Activated CD8-positive, alpha-beta memory T cell treated with anti-CD3 and anti-CD28 coated beads, Interleukin-2, amount 50 U/mL, for 4 hours (primary cell): ENCODE measurements at places on chromosomes 7 and 10.

- DNase-seq: no peak
Observed at GRCh38 chr7:125033506-125033905, 103.9 kb upstream of the POT1 start.

- no peak for DNase-seq
Observed at GRCh38 chr7:76272851-76273497, 29.5 kb upstream of the HSPB1 start.

- DNase-seq: no peak
Observed at GRCh38 chr10:63522277-63522687, 1.1 kb downstream of the REEP3 start.

GRCh38 chr7:112442210-112442609 is 8.1 kb upstream of the IFRD1 start:
- no peak for DNase-seq

- no peak for DNase-seq
Observed at GRCh38 chr7:142357953-142358520, 100.2 kb upstream of the PRSS58 start.

DNA sequence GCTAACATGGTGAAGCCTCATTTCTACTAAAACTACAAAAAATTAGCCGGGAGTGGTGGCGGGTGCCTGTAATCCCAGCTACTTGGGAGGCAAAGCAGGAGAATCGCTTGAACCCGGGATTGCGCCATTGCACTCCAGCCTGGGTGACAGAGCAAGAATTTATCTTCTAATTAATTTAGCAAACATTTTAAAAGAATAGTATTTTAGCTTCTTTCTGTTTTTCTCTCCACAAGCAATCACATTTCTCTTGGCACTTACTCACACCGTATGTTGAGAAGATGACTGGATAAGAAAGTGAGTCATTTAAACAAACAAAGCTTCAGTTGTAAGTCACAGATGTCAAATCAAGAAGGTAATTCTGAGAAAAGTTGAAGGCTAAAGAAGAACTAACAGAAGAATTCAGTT is 264.0 kb downstream of the ARL4A start:
- no peak for DNase-seq

GRCh38 chr7:24959735-24960485 is 20.1 kb downstream of the OSBPL3 start:
- DNase-seq: no peak

- no peak for DNase-seq
Observed at GRCh38 chr10:70066190-70066589, 13.5 kb downstream of the MACROH2A2 start.

- DNase-seq: no peak
Observed at GRCh38 chr7:24656608-24657007, 83.4 kb downstream of the PALS2 start.

GRCh38 chr7:99191869-99192596 is 15.9 kb downstream of the KPNA7 start:
- DNase-seq: no peak

- no peak for DNase-seq
Observed at GRCh38 chr7:121336579-121336978, 7.8 kb downstream of the WNT16 start.

DNA sequence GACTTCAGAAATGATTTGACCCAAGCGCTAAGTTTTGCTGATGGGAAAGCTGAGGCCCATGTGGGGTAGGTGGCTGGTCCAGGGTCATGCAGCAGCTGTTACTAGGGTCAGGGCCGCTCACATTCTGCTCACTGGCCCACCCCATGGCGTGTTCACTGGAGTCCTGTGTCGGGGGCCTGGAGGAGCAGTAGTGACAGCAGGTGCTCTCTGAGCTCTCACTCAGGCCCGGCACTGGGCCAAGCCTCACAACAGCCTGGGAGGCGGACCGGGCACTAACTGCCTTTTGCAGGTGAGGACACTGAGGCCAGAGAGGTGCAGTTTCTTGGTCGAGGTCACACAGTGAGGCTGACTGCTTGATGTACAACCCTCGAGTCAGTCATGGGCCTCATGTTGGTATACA is 82.7 kb downstream of the GLRX3 start:
- no peak for DNase-seq

- DNase-seq: no peak
Observed at GRCh38 chr10:15227611-15228372, 59.3 kb upstream of the NMT2 start.

- DNase-seq: no peak
Observed at GRCh38 chr7:118202061-118202460, 18.1 kb downstream of the LSM8 start.

DNA sequence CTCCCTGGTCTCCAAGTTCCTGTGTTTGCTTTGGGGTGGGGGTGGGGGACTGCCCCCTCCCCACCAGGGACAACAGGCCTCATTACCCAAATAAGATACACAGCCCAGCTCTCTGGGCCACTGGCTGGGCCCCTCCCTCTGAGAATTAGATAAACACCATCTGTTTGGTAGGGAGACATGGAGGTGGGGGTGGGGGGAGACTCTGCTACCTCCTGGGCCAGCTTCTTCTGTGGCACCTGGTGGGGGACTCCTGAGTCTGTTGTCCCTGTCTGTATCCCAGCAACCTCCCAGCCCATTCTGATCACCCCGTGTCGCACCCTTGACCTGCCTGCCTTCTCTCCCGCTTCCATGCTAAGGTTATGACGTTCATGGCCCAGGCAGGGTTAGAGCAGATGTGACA is 5.8 kb downstream of the MLXIPL start:
- DNase-seq: no peak

DNA sequence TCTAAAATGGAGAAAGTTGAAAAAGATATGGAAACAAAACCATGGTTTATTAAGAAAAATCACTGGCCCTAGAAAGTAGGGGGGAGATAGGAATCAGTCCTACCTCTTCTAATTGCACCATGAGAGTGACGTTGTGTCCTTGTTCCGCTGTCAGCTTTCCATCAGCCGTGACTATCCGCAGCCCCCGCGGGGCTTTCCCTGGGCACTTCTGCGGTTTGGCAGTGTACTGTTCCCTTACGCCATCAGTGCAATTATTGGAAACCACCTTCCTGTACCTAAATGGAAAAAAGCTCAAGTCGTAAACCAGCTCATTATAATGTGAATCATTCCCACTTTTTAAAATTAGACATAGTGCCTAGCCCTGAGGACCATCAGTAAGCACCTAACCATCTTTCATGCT is 512.2 kb downstream of the SORCS1 start:
- no peak for DNase-seq

DNA sequence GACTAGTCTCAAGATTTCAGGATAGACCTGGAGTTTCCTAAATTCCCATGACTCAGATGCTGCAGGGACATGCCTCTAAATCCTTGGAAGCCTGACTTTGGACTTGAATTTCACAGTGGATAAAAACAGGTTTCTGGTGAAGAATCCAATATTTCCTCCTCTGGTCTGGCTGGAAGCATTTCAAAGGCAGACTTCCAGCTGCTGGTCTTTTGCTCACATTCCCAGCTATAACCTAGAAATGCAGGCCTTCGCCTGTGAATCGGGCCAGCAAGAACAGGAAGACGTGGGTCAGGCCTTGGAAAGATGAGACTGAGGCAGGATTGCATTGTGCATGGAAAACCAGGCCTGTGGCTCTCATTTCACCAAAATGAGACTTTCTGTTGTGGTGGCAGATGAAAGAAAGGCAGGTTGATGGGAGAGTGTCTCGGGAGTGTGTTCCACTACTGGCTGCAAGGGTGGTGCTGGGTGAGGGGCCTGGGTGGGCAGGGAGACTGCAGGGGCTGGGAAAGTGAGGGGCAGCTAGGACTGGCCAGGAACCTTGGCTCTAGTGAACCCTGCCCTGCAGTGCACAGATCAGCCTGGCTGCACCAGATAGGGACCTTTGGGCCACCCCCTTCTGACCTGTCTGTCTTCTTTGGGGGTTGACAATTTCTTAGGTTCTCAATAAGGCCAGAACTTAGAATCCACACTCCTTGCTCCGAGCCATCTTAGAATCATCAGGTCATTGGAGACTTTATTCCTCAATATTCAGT is 488.8 kb upstream of the MKI67 start:
- no peak for DNase-seq

GRCh38 chr10:13717936-13718772 is 131.4 kb downstream of the PRPF18 start:
- peak; percentile 21 for DNase-seq

DNA sequence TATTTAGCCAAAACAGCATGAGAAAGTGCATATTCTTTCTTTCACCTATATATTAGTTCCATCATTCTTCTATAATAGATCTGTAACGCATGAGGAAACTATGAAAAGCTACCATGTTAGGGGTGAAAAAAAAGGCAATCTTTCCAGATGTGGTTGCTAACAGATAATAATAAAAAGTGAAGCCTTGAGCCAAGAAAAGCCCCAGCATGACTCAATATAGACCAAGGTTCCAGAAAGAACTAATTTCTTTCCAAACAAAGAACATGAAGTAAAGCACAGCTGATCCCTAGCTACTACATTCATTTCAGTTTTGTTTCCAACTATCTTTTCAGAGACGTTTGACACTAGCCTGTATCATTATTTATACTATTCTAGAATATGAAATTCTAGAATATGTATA is 16.4 kb downstream of the ARL4A start:
- DNase-seq: no peak

DNA sequence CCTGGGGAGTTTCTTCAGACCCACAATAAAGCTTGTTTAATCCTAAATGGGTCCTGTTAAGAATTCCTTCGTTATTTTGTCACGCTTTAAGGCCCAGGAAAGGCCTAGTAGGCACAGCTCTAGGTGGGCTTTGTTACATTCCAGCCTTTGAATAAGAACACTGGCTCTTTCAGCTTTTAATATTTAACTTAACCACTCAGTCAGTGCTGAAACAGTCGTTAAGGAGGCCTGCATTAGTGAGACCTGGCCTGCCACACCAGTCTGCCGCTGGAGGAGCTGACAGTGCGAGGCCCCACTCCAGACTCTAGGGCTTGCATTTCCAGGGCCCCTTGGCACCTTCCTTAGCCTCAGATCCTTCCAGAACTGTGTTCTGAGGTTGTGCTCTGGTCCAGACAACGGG is 351.4 kb downstream of the GLRX3 start:
- no peak for DNase-seq

DNA sequence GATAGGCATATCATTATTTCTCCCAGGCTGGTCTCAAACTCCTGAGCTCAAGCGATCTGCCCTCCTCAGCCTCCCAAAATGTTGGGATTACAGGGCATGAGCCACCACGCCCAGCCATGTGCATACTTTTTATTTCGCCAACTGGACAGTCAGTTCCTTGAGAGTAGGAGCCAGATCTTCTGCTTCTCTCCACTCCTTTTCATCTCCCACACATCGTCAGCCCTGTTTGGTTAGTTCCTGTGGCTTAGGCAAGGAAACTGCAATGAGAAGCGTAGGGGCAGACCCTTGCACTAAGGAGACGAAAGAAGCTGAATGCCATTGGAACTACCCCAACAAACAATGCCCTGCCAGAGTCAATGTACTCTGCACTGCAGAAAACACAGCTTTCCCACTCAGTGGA is 178.2 kb downstream of the TRIL start:
- DNase-seq: no peak

DNA sequence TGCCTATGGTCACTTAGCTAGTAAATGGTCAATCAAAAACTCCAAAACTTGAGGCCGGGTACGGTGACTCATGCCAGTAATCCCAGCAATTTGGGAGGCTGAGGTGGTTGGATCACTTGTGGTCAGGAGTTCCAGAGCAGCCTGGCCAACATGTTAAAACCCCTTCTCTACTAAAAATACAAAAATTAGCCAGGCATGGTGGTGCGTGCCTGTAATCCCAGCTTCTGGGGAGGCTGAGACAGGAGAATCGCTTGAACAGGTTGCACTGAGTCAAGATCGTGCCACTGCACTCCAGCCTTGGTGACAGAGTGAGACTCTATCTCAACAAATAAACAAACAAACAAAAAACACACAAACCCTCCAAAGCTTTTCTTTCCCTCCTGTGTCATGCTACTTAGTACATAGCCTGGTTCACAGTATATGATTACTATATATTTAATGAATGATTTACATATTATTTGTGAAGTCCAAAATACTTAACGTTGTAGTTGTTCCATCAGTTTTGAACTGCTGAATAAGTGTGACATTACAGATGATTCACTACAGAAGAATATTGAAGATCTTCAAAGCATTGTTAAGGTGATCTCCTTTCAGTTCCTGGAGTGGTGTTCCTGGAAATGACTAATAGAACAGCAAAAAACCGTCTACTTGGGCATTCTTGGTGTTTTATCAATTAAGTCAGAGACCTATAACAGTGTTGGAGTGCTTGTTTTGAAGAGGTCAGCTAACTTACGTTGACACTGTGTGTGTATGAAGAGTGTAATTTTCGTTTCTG is 72.9 kb downstream of the ADK start:
- no peak for DNase-seq

GRCh38 chr7:143380260-143380645 is 892 bp upstream of the ZYX start:
- peak; percentile 90 for DNase-seq

GRCh38 chr7:157565981-157566630 is 229.3 kb downstream of the DNAJB6 start:
- DNase-seq: no peak

GRCh38 chr7:75962607-75963380 is 31.6 kb downstream of the TMEM120A start:
- DNase-seq: no peak

- no peak for DNase-seq
Observed at GRCh38 chr10:12056748-12057147, 12.0 kb upstream of the DHTKD1 start.

- no peak for DNase-seq
Observed at GRCh38 chr10:84499846-84500245, 171.5 kb downstream of the CCSER2 start.

GRCh38 chr10:44962870-44963738 is 3.5 kb downstream of the RASSF4 start:
- no peak for DNase-seq
